ENCODE measurements at places on chromosomes 6 and 20. TPM values are rescaled to one million over a fixed set of nuclear protein-coding genes. Genes with fewer than 3 reads are reported as not detected.

HFE gene
- 5.2 TPM for total RNA-seq

PIGT gene
- total RNA-seq = 79.4 TPM

GNL1 gene
- 69.1 TPM for total RNA-seq

UNC5CL gene
- 0.19 TPM for total RNA-seq

FAM184A gene
- total RNA-seq = 2.2 TPM

RAD21L1 gene
- not detected for total RNA-seq

DNMT3B gene
- total RNA-seq = 2.0 TPM

NFATC2 gene
- 0.12 TPM for total RNA-seq

RGS17 gene
- total RNA-seq = 2.5 TPM

CST4 gene
- not detected for total RNA-seq

ARMC12 gene
- total RNA-seq = 2.6 TPM

TMEM170B gene
- 0.70 TPM for total RNA-seq

TCF15 gene
- not detected for total RNA-seq

MYCT1 gene
- total RNA-seq = not detected

ELOVL5 gene
- 58.3 TPM for total RNA-seq

TAF8 gene
- 23.8 TPM for total RNA-seq

SLC17A9 gene
- 0.07 TPM for total RNA-seq

OR2H1 gene
- total RNA-seq = not detected

KCNG1 gene
- total RNA-seq = 24.8 TPM

COL19A1 gene
- total RNA-seq = not detected

PIGU gene
- total RNA-seq = 14.5 TPM

TMEM63B gene
- 22.3 TPM for total RNA-seq

PRND gene
- not detected for total RNA-seq

TFAP2B gene
- not detected for total RNA-seq

PKIB gene
- 6.0 TPM for total RNA-seq

LBP gene
- total RNA-seq = not detected

HLA-DPA1 gene
- total RNA-seq = not detected

MMP24 gene
- 0.10 TPM for total RNA-seq

SYNJ2 gene
- 10.3 TPM for total RNA-seq

PPIL1 gene
- 53.6 TPM for total RNA-seq

BAK1 gene
- total RNA-seq = 57.7 TPM

ELMO2 gene
- total RNA-seq = 31.7 TPM

VARS2 gene
- 52.7 TPM for total RNA-seq

BPIFA1 gene
- not detected for total RNA-seq

NMBR gene
- not detected for total RNA-seq

C6orf141 gene
- 29.9 TPM for total RNA-seq

ME1 gene
- total RNA-seq = 16.7 TPM

MUCL3 gene
- total RNA-seq = not detected

EBF4 gene
- not detected for total RNA-seq

LTB gene
- total RNA-seq = 0.37 TPM

CLIC5 gene
- not detected for total RNA-seq

KCNQ5 gene
- 10.3 TPM for total RNA-seq

SLC26A8 gene
- total RNA-seq = not detected

MAFB gene
- 15.9 TPM for total RNA-seq

SLC17A1 gene
- not detected for total RNA-seq
